ENCODE measurements at places on chromosomes 11 and 22.

DNA sequence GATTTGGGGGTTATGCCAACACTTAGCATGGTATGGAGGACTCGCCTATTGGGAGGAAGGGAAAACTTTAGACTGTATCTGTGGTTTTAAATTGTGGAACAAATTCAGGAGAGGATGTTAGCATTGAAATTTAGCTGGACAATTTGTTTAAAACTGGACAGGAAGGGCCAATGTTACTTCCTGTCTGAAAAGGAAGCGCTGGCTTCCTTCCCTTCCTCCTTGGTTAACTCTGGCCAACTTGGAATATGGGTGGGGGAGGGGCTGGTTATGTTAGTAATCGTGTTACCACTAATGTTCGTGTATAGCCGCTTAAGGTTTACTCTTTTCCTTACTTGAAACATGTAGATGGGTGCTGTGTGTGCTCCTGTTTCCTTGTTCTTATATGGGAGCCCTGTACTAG lies 13.9 kb downstream of the CTNND1 start:
- DNase-seq = no peak

GRCh38 chr11:111808063-111808588 lies 41.9 kb upstream of the PPP2R1B start:
- DNase-seq = no peak

DNA sequence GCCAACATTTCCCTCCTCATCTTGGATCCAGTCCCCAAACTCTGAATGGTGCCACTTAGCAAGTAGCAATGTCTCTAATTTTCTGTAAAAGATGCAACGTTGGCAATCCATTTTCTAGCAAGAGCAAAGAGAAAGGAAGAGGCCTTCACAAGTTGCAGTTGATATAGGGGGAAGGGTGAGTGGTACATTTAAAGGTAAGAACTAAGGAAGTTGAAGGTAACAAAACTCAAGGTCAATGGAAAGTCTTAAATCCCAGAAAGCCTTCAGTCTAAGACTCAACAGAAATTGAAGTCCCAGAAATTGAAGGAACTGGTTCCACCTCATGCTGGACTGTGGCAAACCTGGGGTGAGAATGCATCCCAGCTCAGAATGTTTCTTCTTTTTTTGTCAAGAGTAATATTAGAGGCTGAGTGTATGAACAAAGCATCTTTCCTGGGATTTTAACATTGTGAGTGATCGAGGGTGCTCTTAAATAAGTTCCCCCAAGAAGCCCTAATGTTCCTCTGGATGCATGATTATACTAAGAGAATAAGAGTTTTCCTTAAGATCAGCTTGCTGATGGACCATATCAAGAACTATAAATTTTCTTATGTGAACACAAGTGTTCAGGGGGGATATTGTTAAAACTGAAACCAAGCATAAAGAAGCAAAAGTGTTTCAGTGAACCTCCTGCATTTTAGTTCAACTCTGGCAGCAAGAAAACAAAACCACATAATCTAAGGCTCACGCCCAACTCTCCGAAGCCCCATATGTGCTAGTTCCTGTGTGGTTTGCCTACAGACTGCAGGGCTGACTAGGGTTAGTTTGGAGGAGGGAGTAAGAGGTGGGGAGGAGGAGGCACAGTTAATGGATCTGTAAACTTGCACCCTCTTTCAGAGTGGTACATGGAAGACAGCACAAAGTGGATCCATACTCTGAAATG lies at the start of gene GRAP2:
Gene GRAP2 (plus strand): TSS at position 779 of the 922 bp plus-strand sequence. CDS start 46,023 bp downstream, outside the sequence.
- no peak for DNase-seq

DNA sequence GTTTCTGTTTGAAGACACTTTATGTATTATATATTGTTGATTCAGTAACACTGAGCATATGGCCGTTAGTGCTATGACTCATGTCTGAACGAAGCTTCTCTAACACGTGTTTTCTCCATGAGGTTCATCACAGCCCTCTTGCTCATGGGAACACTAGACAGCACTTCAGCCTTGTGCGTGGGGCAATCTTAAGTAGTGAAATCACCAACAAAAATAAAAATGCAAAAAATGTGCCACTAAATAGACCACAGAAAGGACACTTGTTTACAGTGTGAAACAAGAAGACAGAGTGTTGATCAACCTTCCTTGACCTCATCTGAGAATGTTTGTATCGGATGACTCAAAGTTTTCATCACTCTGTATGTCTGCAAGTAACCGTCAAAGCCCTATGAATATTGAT lies 94.5 kb downstream of the FDX1 start:
- no peak for DNase-seq

- DNase-seq = no peak
Measured at GRCh38 chr11:3202305-3202704, 16.3 kb downstream of the MRGPRG start.
